Activated T-helper 2 cell treated with anti-CD3 and anti-CD28 coated beads, Interferon-gamma antibody, Interleukin-2, Interleukin-4, amounts not matched to agents 10 μg/mL and 5 μg/mL and 100 μg/mL, durations not matched to agents 14 hours and 24 hours and 36 hours (primary cell): ENCODE measurements at places on chromosomes 5 and 9.

- DNase-seq = peak; percentile 49
Measured at GRCh38 chr9:130235558-130236435, 29.8 kb upstream of the HMCN2 start.

DNA sequence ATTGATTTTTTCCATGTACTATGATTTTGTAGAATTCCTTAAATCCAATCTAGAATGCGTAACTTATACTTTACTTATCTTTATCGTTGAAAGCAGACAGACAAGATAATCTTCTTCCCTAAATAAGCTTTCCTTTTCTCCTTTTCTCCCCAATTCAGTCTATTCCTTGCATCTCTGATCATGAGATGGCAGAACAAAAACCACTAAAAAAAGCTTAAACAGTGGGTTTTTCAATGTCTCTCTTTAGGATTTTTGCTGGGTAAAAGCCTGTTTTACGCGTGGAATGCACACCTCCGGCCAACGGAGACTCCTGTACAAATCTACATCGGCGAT is 755 bp downstream of the CDKN2B start:
- no peak for DNase-seq

DNA sequence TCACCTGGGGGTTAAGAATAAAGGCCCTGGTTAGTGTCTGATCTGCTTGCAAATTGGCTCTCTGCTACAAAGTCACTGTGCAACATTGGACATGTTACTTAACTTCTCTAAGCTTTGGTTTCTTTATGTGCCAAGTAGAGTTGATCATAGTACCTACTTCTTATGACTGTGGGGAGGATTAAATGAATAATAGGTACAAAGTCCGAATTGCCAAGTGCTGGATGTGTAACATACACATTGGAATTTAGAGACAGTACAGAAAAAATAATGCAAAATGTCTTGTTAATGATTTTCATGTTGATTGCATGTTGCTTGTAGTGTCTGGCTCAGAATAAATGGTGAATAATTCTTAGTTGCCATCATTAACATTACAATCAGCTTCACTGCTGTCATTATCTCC is 2.2 kb downstream of the DOCK8 start:
- DNase-seq = no peak

GRCh38 chr5:112492291-112492690 is 73.2 kb upstream of the EPB41L4A start:
- no peak for DNase-seq

GRCh38 chr5:607541-608428 is 4.4 kb upstream of the CEP72 start:
- no peak for DNase-seq

GRCh38 chr5:11452852-11453251 is 451.4 kb downstream of the CTNND2 start:
- DNase-seq = no peak

GRCh38 chr5:136058039-136058971 is 29.5 kb downstream of the TGFBI start:
- DNase-seq = no peak

- DNase-seq = no peak
Measured at GRCh38 chr5:6419340-6419852, 29.3 kb upstream of the UBE2QL1 start.

GRCh38 chr5:119458911-119459632 is 6.8 kb downstream of the HSD17B4 start:
- no peak for DNase-seq

GRCh38 chr5:138077064-138077696 is 6.7 kb upstream of the WNT8A start:
- DNase-seq = peak; percentile 19

GRCh38 chr5:113806904-113807303 is 293.4 kb downstream of the YTHDC2 start:
- no peak for DNase-seq

DNA sequence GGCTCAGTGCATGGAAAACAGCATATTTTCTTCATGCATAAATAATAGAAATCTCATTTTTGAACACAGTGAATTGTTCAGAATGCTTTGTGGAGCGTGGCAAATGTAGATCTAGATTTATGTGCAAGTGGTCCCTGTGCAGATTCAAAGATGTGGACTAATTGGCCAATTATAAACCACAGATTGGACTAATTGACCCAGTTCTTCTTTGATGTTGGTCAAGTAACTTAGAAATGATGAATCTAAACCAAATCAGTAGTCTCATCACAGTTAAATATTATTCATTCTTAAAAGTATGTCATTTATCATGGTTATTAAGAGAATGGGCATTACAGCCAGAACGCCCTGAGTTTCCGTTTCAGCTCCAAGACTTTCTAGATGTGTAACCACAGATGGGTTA is 11.7 kb upstream of the PDE4D start:
- no peak for DNase-seq

GRCh38 chr5:51371052-51371451 is 12.2 kb upstream of the ISL1 start:
- no peak for DNase-seq

GRCh38 chr9:133955821-133956411 is 36.2 kb downstream of the VAV2 start:
- DNase-seq = no peak

- DNase-seq = no peak
Measured at GRCh38 chr9:123982535-123982934, 29.0 kb upstream of the LHX2 start.
